Globus pallidus (tissue), 1 donor: ENCODE measurements at places on chromosomes 6 and 20.

- DNase-seq: peak; percentile 51
Observed at GRCh38 chr20:41175727-41176330, 38.5 kb downstream of the PLCG1 start.

DNA sequence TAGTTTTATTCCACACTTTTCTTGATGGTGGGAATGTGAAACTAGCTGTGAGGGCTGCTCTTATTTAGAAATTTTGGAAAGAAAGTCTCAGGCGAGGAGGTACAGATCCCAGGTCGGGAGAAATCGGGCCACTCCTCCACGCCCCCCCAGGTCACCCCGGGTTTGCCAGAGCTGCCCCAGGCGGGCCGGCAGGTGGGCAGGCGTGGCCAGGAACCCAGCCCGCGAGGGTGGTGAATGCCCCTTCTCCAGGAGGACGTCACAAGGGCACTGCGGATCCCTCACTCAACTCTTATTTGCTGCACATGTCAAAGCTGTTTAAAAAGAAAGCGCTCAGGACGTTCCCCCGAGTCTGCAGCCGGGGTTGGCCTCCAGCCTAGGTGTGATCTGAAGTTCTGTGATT is 60.5 kb upstream of the SLCO4A1 start:
- DNase-seq: no peak

- DNase-seq: no peak
Observed at GRCh38 chr20:35515341-35515740, 14.1 kb downstream of the C20orf173 start.

DNA sequence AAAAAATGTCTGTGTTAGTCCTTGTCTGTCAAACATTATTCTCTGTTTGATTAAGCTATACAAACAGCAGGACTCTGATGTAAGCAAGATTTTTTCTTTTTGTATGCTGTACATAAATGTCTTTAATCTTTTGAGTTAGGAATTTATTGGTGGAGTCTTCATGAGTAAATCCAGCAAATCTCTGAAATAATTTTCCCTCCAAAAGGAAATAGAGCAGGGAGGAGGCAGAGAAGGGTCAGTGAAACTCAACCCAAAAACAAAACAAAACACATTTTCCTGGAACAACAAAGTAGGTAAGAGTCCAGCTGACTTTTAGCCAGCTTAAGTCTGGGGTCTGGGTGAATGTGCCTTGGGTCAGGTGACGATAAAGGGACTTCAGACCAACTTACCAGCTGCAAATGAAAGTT is 113.7 kb downstream of the FOXA2 start:
- DNase-seq: no peak

- DNase-seq: no peak
Observed at GRCh38 chr20:3350422-3350821, 57.0 kb downstream of the DNAAF9 start.

GRCh38 chr20:1893721-1894470 is 1.3 kb upstream of the SIRPA start:
- no peak for DNase-seq

DNA sequence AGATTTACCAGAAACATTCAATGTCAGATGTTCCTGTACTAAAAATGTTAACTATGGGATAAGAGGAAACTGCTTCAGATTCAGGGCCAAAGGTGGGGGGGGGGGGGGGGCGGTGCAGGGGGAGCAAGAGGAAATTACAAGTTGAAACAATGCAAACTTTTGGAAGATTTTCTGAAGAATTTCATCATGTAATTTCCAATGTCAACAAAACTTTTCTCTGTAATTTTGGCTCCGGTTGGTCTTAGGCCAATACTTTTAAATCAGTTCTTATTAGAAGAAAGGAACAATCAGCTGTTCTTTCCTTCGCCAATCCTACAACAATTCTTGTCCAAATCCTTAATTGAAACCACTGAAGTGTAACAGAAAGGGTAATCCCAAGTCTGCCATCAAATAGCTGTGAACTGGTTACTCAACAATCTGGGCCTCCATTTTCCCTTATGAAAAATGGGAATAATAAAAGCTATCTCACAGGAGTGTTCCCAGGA is 13.1 kb downstream of the UQCC1 start:
- DNase-seq: peak; percentile 7

GRCh38 chr6:6685249-6686040 is 96.9 kb downstream of the LY86 start:
- no peak for DNase-seq

DNA sequence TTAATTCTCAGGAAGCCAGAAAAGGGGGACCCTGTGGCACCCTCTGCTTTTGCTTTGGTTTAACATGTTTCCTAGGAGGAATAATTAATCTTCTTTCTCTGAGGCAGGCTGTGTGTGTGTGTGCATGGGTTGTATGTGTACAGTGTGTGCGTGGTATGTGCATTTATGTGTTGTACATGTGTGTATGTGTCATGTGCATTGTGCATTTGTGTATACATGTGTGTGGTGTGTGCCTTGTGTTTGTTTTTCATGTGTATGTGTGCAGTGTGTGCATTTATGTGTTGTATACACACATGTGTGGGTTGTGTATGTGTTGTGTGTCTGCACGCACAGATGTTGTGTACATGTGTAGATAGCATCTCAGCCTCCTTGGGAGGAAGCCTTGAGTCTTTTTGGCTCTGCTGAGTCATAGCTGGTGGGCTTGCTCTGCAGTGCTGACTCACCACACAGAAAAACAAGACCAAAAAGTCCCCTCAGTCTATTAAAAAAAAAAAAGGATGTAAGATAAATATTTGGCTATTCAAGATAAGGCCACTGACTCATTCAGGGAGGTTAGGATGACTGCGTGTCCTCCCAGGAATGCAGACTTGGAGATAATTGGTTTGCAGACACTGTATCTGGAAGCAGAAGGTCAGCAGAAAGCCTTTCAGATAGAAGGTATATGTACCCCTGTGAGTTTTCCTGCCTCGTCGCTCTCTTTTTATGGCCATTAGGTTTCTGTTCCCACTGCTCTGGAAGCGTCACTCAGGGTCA is 58.6 kb downstream of the SYNJ2 start:
- no peak for DNase-seq
